ENCODE measurements at places on chromosomes 1 and 21.
A peak's percentile ranks its signal among the peaks of the same experiment; 100 is the strongest.

- no peak for DNase-seq
These were observed 1.7 kb upstream of the ATP1A4 start for GRCh38 chr1:160149716-160150115.

- DNase-seq, result no peak
These were observed 80.3 kb upstream of the TLR5 start for GRCh38 chr1:223223091-223223995.

DNA sequence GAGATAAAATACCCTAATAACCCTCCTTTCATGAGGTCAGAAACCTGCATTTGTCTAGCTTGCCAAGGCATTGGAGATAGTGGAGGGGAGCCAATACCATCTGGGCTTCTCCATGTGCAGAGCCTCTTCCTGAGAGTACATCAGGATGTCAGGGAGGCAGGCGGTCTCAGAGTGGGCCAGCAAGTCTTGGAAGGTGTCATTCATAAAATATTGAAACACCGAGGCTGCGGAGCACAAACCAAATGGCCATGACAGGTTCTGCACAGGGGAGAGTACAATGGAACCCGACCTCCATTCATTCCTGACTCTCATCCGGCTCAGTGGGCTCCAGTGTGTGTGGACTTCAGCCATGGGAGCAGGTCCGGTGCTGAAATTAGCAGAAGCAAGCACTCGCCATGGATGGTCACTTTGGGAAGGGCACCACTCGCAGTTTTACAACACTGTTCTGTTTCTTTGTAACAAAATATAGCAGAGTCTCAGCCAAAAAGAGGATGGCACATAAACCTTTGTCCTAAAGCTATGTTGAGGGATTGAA lies 446.6 kb downstream of the SIPA1L2 start:
- no peak for DNase-seq

- DNase-seq, result no peak
These were observed 19.7 kb downstream of the TP53BP2 start for GRCh38 chr1:223825767-223826748.

DNA sequence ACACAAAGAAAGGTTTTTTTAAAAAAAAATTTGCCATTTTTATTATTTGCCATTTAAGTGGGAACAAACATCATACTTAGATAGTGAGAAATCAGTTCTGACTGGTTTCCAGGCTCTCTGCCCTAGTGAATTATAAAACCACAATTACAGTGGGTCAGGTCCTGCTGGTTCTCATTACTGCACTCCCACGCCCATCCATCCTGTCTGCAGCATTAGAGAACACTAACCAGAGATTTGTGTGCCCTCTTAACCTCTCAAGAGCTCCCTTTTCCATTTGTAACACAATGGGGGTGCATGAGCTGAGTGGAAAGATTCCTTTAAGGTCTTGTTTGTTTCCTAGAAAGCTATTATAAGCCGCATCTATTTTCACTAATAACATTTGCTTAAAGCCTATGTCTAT lies 489.3 kb downstream of the AMY1C start:
- DNase-seq, result no peak

- no peak for DNase-seq
These were observed 6.4 kb upstream of the CGN start for GRCh38 chr1:151504759-151505158.

DNA sequence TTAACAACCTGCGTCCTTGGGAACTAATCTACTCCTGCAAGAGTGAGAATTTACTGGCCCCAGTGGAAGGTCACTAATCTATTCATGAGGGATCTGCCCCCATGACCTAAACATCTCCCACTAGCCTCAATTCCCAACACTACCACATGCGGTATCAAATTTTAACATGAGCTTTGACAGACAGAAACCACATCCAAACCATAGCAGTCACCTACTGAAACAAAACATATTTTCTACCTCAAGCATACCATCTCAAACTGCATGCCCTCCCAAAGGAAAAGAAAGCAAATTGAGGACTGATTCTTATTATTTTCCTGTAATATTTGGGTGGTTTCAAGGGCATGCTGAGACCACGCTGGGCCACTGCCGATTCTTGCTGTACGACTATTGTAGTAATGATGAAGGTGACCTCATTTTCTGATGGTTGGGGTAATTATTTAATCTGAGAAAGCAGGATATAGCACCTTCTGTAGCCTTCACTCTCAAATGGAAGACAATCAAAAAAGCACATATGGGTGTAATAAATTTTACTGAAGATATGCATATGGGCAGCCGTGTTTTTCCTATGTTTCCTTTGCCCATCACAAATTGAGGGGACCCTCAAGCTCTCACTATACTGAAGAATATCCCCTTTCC lies 13.2 kb upstream of the GBP5 start:
- no peak for DNase-seq

DNA sequence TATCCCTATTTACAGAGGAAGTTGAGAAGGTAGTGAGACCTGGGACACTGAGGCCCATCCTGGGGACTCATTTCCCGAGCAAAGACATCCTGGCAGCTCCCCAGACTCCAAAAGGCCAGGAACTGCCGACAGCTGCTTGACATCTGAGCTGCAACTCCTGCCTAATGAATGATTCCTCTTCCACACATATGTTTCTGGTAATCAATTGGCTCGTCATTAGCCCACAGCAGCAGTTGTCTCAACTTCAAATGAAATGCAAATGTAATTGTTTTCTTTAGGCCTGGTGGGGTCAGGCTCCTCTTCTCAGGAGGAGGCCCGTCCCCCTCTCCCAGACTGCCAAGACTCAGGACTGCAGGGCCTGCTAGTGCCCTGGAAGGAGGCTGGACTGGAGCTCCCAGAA lies 61.8 kb upstream of the DISP3 start:
- peak; percentile 55 for DNase-seq

- DNase-seq, result no peak
These were observed 20.8 kb upstream of the JAK1 start for GRCh38 chr1:64986903-64987871.

GRCh38 chr1:210516697-210517459 lies 188.2 kb downstream of the HHAT start:
- no peak for DNase-seq

DNA sequence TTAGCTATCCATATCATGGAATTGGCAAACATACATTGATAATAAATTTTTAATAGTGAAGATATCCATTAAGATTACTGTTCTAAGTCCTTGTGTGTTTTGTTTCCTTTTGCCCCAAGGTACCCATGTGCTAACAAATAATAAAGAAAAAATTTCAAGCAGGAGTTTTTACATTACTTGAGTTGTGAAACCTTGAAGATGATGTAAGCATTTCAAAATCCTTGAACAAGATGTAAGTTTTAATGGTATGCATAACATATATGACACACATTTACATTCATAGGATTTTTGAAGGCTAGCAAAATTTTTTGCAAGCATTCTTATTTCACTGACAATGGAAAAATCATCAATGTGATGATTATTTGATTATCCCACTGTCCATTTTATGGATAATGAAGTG lies 10.9 kb upstream of the ELAVL4 start:
- no peak for DNase-seq

DNA sequence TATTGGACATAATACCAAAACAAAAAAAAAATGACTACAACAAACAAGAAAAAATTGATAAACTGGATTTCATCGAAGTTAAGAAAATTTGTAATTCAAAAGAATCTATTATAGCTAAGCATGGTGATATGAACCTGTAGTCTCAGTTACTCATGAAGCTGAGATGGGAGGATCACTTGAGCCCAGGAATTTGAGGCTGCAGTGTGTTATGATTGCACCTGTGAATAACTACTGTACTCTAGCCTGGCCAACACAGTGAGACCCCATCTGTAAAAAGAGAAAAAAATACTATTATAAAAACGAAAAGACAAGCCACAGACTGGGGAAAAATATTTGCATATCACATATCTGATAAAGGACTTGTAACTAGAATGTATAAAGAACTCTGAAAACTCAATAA lies 24.5 kb upstream of the TRIM62 start:
- no peak for DNase-seq

- no peak for DNase-seq
These were observed 63.8 kb downstream of the CD34 start for GRCh38 chr1:207847116-207847515.

GRCh38 chr1:227869279-227869842 lies 53.9 kb downstream of the PRSS38 start:
- no peak for DNase-seq

- no peak for DNase-seq
These were observed 277.3 kb upstream of the FMN2 start for GRCh38 chr1:239814306-239814881.

DNA sequence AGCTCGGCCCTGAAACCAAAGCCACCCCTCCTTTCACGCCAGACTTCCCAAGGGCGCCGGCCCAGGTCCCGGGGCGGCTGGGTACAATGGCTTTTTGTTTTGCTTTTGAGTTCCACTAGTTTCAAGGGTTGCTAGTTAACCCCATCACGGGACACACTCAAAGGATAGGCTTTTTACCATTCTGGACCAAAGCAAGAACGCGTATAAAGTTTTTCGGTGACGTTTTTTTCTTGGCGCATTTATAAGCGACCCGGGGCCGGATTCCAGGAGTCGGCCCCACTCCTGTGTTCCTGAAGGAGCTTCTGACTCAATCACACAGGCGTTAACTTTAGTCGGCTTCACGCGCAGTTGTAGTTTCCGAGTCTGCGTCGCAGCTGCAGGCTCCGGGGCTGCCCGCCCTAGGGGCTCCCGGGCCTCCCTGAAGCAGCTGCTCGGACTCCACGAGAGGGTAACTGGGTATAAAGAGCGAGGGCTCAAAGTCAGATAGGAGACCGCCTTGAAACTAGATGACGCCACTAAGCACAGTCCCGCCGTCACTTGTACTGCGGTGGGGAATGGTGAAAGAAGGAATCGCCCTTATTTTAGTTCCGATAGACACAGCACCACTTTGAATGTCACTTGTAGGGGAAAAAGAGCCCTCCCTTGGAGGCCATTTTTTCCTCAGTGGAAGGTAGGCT lies 707 bp upstream of the KLHL21 start:
- peak; percentile 88 for DNase-seq

DNA sequence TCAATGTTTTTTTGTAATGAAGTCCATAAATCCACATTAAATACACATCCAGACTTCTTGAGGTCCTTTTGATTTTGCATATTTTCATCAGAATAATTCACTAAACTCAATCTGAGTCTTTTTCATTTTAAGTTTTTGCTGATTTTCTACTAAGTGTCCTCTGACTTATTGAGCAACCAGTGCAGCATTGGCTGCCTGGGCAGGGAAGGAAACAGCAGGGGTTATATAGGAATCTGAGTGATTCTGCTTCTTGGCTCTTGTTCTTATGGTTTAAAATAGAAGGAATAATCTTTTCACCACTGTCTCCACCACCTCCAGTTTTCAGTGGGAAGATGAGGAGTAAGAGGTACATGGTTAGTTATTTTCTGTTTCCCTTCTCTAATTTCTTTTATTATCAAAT lies 88.4 kb downstream of the ST6GALNAC5 start:
- no peak for DNase-seq

DNA sequence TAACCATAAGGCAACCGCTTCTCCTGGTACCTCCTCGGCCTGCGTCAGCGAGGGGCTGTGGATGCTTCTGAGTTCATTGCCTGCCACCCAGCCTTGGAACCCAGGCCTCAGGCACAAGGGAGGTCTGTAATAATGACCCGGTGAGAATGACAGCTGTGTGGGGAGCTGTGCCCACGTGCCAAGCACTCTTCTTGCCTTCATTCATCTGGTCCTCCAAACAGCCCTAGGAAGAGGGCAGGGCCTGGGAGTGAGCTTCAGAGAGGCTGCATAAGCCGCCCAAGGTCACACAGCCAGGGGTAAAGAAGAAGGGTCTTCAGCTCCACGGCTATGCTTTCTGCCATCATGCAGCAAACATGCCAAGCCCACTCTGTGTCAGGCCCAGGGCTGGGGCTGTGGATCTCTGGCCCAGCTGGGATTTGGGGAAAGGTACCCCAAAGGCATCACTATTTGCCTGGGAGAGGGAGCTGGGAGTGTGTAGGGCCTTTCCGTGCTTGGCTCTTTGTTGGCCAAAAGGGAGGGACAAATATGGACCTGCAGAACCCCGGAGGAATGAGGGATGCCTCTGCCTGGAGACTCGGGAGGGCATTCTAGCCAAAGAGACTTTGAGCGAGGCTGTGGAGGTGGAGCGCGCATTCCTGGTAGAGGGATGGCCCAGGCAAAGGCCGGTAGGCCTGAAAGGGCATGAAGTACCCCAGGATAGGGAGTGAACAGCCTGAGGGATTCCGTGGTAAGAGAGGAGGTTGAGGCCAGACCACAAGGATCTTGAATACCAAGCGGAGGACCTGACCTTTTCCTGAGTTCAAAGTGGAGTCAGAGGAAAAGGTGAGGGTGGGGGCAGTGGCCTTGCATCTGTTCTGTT lies 10.1 kb upstream of the EDN2 start:
- no peak for DNase-seq

- DNase-seq, result peak; percentile 94
These were observed 40.6 kb downstream of the AKNAD1 start for GRCh38 chr1:108816049-108816893.

DNA sequence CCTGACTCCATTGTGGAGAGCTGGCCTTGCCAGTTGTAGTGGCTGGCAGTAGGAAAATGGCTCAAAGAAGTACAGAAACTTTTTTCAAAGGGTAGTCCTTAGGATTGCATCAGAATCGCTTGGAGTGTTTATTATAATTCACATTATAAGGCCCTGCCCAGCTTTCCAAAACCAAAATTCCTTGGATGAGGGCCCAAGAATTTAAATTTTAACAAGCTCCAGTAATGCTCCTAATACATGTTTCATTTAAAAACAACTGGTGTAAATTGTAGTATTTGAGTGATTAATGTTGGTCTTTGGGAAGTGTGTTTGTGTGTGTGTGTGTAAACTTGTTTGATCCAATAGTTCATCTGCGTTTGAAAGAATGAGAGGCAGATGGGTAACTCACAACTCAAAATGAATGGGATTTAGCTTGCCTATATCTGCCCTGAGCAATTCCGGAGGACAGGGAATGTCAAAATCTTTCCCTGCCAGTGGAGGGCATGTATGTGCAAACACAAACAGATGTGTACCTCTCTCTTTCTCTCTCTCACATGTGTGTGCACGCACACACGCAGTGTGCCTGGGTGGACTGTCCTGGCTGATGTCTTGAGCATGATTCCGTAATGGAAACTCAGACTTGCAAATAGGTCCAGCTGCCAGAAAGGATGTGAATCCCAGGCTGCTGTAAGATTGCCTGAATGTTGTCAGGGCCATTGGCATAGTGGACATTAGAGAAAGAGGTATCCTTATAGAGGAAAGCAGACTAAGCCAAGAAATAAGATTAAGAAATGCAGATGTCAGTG lies 293.1 kb downstream of the LMX1A start:
- DNase-seq, result peak; percentile 43

- DNase-seq, result no peak
These were observed 110.9 kb downstream of the ASTN1 start for GRCh38 chr1:177053648-177054047.

DNA sequence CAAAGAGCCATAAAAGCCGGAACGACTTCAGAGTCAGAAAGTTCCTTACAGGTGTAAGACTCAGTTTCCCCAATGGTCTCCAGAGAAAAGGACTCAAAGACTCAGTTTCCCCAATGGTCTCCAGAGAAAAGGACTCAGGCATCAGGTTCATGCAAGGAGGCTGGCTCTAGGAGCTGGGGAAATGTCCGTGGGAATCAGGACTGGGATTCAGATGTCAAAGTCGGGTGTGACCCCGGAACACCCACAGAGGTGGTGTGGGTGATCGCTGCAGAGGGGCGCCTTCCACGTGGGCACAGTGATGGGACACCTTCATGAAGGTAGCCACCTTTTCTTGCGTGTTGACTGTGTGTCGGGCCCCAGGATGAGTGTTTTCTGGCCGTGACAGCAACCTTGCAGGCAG lies 340.8 kb downstream of the NPHP4 start:
- DNase-seq, result no peak
